ENCODE measurements at places on chromosomes 1 and 21. TPM values are rescaled to one million over a fixed set of nuclear protein-coding genes. Genes with fewer than 3 reads are reported as not detected.

The ALX3 gene
- not detected for total RNA-seq

The SPRR2E gene
- 3.5 TPM for total RNA-seq

The CRB1 gene
- total RNA-seq: not detected

The KRTAP7-1 gene
- not detected for total RNA-seq

The TP73 gene
- total RNA-seq: 0.78 TPM

The PALMD gene
- total RNA-seq: 1.0 TPM

The GJB3 gene
- 195 TPM for total RNA-seq

GRCh38 chr21:46503922-46504550 is 45.3 kb downstream of the DIP2A start:
- DNase-seq: no peak

DNA sequence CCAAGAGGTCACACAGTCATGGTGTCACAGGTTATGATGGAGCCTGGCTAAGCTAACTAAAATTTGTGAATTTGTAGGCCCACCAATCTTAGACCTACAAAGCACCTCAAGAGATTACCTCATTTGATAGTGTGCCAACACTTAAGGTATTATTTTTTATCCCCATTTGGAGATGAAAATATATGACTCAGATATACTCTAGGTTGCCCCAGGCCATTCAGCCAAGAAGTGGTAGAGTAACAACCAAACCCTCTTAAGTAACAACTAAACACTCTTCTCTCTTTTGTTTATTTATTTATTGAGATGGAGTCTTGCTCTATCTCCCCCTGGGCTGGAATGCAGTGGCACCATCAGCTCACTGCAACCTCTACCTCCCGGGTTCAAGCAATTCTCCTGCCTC is 14.3 kb downstream of the NPL start:
- DNase-seq: peak; percentile 62

DNA sequence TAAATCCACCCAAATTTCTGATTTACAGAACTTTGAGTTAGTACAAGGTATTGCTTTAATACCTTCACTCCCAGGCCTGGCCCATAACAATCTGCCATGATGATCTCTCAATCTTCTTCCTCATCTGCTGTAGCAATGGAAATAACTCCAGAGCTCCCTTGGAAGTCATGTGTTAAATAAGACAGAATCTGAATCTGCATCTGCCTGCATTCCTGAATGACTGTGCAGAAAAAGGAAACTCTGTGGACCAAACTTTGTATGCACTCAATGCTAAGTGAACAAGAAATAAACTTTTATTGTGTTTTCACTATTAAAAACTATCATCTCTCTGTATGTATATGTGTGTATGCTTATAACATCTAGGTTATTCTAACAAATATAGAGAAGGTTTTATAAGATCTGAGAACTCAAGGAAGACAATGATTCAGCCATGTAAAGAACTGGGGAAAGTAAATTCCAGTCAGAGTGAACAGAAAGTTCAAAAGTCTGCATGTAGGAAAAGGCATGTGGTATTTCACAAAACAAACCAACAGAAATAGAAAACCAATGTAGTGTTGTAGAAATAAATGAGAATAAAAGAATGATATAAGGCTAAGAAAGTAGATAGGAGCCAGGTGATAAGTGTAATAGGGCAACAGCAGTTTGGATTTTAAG is 390.2 kb downstream of the USH2A start:
- no peak for DNase-seq

DNA sequence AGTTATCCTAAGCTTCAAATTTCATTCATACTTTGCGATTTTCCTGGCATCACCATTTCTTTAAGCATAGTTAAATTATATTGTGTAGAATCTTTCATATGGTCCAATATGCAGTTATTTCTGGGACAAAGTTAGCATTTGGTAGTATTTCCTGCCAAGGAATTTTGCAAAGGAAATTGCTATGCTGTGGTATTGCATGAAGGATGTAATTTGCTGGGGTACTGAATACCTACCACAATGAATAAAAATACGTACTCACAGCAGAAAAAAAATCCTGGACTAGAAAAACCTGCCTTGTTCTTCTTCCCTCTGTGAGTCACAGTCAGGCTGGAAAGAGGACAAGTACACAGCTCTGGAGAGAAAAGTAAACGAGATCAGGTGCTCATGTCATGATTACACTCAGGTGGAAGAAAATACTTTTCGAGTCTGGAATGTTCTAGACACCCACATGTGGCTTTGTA is 241.2 kb downstream of the PTBP2 start:
- DNase-seq: peak; percentile 31

DNA sequence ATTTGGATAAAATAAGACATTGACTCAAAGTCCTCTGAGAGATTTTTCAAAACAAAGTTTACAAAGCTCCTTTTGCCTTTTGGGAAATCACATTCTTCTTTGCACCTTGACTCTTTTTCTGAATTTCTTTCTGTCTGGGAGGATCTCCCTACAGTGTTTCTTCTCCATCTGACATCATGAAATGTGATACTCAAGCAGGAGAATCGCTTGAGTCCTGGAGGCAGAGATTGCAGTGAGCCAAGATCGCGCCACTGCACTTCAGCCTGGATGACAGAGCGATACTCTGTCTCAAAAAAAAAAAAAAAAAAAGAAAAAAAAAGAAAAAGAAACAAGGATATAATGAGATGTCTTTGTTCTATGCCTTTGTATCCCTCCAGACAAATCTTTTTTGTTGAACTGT is 13.3 kb upstream of the GRIK1 start:
- no peak for DNase-seq

- no peak for DNase-seq
These were observed 24.1 kb upstream of the MPZL1 start for GRCh38 chr1:167697667-167698141.

DNA sequence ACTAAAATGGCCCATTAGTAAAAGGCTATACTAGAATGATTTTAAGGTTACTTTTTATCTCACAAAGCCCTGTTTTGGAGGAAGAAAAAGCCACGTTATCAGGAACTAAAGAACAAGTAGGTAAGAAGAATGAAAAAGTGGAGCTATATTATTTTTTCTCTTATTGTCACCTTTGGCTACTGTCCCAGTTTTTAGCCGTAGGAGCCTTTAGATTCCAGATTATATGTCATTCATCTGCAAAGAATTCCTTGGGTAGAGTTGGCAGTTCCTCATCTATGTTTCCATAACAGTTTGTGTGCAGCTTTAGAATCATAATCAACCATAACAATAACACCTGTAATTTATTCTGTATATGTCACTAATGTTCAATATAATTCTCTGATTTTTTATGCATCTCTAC is 83.8 kb downstream of the TPR start:
- no peak for DNase-seq

DNA sequence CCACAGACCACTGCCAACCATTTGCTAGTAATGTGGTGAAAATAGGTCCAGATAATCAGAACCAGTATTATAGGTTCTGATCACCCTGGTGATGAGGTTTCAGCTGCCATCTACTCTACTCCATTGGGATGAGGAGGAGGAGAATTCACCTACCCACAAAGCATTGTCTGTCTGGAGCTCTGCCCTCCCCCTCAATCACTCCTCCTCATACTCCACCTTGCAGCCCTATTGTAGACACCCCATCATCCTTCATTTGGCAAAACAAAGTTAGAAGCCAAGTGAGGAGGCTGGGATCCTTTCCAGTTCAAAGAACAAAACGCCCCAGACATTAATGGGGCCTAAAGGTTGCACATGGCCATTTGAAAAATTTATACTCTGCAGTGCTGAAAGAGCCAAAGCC is 157.4 kb upstream of the L1TD1 start:
- no peak for DNase-seq

DNA sequence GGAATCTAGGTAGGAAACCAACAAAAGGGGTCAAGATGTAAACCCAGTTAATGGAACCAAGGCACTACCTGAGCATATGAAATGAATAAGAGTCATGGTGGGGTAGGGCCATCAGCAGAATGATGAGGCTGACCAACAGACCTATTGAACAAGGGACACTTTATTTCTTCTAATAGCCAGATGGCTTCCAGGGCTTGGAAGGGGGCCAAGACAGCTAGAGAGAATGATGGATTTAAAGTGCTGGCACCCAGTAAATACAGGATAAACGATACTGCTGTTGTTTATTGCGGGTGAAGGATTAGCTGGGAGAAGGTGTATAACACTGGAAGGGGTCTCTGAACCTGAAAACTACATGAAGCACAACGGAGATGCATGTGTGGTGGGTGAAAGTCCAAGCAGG is 15.6 kb downstream of the DDAH1 start:
- no peak for DNase-seq

- DNase-seq: peak; percentile 35
These were observed 108.9 kb downstream of the CAPN8 start for GRCh38 chr1:223556414-223557129.

All from foreskin keratinocyte (primary cell).